Stimulated activated CD8-positive, alpha-beta memory T cell treated with anti-CD3 and anti-CD28 coated beads, Interleukin-12 subunit alpha, Interleukin-12 subunit beta, amount 100 ng/mL, for 4 hours (primary cell): ENCODE measurements at places on chromosomes 6 and 20.

GRCh38 chr6:28401172-28401571, 1.6 kb upstream of the ZSCAN12 start:
- no peak for DNase-seq

DNA sequence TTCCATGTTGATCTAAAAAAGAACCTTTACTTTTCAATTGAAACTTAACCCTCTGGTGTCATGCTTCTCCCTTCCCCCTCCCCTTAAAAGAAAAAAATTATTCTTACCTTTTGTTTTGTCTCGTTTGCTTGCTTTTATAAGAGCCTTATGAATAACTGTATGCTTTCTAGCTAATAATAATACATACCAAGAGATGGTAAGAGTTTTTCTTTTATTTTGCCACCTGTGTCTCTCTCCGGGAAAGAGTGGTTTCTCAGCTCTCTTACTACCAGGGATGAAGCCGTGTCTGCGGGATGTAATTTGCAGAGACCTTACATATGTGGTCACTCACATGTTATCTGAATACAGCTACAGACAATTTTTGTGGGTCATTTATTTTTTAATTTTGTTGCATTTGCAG, 7.7 kb downstream of the STX16 start:
- DNase-seq: no peak

GRCh38 chr6:117472667-117473066, 9.8 kb upstream of the DCBLD1 start:
- no peak for DNase-seq

DNA sequence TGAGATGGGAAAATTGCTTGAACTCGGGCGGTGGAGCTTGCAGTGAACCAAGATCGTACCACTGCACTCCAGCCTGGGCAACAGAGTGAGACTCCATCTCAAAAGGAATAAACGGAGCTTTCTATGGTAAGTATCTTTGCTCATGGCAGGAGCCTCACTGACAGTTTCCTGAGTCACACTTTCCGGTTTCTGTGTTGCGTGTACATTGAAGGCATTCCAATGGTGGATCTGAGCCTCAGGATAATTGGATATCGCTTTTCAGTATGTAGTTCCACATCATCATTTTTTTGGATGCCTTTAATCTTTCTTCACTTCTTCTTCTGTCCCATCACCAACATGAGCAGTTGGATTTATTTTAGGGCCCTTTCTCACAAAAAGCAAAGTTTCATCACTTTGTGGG, 28.6 kb upstream of the GTSF1L start:
- no peak for DNase-seq

DNA sequence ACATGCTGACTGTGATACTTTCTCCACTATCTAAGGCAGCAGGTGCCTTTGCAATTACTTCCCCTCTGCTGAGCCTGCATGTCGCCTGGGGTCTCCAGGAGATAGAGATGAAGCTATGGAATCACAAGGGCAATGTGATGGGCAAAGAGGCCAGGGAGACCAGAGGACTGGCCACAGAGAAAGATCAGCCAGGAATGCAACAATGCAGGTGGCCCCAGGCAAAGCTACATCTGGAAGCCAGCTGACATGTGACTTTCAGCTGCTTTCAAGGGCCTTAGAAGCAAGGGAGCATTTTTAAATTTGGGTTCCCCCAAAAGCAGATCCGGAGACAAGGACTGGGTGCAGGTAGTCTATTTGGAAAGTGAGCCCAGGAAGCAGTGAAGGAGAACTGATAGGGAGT, 107.9 kb upstream of the SRSF6 start:
- DNase-seq: no peak

DNA sequence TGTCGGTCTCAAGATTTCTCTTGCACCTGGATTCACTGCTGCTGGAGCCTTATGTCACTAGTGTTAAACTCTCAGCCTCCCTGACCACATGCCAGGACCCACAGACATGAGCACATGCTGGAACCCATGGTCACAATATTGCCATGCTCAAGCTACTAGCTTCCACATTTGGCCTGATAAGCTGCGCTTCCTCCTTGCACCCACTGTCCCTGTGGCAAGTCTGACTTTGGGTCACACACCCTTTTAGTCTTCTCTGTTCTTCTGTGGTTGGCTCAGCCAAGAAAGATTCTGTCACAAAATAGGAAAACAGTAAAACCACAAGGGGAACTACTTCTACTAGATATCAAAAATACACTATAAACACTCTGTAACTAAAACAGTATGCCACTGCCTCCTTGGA, 68.9 kb upstream of the HDAC2 start:
- no peak for DNase-seq

GRCh38 chr6:56093776-56094175, 153.6 kb downstream of the COL21A1 start:
- no peak for DNase-seq

- DNase-seq: no peak
Measured at GRCh38 chr20:30892541-30893345, 364.7 kb upstream of the DEFB115 start.

- no peak for DNase-seq
Measured at GRCh38 chr6:5401845-5402738, 140.8 kb downstream of the FARS2 start.
